Left renal pelvis (tissue), 4 donors: ENCODE measurements at places on chromosomes 4 and X. TPM values are rescaled to one million over a fixed set of nuclear protein-coding genes. Genes with fewer than 3 reads are reported as not detected.

The MXRA5 gene
- polyA plus RNA-seq, result 83.7 TPM

The GABRG1 gene
- 0.14 TPM for polyA plus RNA-seq

The BTC gene
- polyA plus RNA-seq, result 6.3 TPM

DNA sequence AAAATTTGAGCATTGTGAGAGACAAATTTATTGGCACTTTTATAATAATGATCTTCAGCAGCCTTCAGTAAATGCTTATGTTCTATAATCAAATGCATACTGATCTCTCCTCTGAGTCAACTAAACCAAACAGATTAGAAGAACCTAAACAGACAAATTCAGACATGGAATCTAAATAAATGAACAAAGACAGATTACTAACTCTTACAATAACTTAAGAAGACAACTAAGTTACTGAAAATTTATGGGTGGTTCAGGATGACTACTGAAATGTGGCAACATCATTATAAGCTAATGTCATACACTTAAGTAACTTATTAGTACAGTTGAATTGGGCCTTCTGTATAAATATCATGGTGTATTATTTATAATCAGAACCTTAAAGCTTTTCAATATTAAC, 127.3 kb downstream of the NEK1 start:
- DNase-seq, result no peak

DNA sequence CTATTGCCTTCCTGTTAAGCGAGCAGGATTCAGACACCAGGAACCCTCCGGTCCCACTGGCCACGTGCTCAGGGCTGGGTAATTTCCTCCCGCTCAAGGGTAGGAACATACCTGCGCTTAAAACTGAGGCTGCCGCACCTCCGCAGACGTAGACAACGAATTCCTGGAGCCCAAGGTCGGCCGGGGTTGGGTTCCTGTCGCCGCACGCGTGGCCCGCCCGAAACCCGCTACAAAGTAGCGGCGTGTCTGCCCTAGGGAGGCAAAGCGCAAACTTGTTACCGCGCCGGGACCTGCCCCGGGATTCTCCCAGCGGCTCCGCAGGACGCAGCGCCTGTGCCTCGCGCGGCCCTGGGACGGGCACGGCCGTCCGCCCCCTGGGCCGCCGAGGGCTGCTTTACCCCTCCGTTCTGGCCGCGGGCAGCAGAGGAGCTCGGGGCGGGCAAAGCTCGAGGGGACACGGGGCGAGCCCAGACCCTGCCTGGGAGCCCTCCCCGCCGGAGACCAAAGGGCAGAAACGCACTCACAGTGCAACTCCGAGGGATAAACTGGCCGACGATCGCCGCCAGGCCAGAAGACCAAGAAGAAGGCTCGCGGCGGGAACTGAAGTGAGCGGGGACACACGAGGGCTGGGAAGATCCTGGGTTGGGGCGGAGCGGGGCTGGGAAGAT, at the start of gene ERVMER34-1:
TSS of gene ERVMER34-1 (minus strand) at position 607 of the 668 bp plus-strand sequence. CDS start 5,905 bp downstream, outside the sequence.
- no peak for DNase-seq

DNA sequence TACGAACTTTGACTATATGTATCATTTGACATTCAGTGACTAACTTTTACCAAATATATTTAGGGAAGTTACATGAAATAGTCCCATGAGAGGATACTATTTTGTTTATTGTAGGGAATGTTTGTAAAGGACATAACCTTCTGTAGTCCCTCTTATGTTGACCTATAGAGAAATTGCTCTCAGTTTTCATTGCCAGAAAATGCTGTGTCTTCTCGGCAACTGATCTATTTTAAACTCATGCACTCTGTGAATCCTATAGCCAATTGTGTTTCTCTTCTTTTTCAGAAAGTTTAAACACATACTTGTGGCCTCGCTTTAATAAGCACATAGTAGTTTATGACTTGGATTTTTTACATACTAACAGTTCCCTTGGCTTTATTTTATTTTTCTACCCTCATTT, 38.2 kb downstream of the DMP1 start:
- DNase-seq, result no peak

DNA sequence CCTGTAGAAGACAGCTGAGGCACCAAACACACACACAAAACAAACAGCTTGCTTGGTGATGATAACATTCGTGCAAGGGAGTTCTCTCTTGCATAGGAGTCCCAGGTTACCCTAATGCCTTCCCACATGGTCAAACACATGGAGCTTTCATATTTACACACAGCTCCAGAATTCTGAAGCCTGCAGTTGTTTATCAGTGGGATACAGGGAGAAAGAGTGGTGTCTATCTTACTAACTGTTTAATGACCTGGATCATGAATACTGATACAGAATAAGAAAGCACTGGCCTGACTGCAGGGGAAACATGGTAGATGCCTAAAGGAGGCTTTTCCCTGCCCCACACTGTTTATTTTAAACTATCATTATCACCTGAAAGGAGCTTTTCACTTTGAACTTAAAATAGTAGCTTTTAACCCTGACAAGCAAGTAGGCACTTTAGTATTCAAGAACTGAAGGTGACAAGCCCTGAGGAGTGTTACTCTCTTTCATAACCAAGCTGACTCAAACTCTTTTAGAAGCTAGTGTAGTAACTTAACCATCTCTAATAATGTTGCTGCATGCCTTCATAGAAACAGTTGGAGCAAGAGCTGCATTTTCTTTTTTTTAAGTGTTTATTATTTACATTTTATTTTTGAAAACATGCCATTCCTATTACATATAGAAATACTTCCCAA, 15.6 kb downstream of the TET2 start:
- DNase-seq, result no peak
